ENCODE measurements at places on chromosomes 16 and 17. TPM values are rescaled to one million over a fixed set of nuclear protein-coding genes. Genes with fewer than 3 reads are reported as not detected.

DNA sequence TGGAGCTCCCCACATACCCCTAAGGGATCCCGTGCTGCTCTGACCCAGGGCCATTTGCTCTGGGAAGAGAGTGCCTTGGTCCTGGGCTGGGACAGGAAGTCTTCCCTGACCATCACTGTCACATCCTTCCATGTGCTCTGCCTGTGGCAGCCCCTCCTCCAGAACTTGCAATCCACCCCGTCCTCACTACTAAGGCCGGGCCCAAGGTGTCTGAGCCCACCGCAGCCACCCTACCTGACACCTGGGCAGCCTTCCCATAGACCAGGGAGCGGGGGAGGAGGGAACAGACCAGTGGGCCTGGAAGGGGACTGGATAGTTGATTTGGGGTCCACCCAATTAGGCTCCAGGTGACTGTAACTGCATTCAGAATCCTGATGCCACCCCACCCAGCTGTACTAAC is 117.5 kb upstream of the CRHR1 start:
- no peak for DNase-seq
- H3K36me3 ChIP-seq = no peaks in the 10 kb centered on the region
- H3K4me3 ChIP-seq = no peak overlapping the region
- no peaks in the 10 kb centered on the region for H3K4me1 ChIP-seq

DNA sequence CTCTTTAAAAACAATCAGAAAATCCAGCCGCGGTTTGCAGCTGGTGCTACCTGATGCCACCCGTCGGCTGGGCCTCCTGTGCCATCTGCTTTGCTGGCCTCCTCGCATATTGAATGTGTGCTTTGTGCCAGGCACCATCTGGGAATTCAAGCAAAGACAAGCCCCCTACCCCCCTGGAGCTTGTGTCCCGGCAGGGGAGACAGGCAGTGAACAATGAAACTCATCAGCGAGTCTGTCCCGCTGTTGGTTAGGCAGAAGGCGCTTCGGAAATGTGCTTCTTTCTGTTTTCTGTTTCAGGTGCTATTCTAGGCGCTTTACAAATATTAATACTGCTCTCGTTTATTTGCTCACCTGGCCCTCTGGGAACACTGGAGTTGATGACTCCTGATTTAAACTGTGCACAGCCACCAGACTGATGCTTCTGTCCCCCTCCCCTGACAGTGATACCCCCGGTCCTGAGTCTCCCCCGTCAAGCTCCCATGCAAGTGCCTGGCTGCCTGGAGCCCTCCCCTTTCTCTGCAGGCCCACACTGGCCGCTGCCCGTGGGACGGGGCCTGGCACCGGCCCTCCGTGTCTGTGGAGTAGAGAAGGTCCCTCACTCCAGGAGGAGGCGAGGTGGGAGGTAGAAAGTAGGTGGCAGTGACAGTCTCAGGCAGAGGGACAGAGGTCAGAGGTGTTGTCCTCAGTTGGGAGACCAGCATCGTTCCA is 126.1 kb upstream of the PLCG2 start:
- H3K4me1 ChIP-seq = no peaks in the 10 kb centered on the region
- DNase-seq = no peak
- no peak overlapping the region for H3K27ac ChIP-seq
- no peaks in the 10 kb centered on the region for H3K27me3 ChIP-seq
- H3K4me3 ChIP-seq = no peak overlapping the region

DNA sequence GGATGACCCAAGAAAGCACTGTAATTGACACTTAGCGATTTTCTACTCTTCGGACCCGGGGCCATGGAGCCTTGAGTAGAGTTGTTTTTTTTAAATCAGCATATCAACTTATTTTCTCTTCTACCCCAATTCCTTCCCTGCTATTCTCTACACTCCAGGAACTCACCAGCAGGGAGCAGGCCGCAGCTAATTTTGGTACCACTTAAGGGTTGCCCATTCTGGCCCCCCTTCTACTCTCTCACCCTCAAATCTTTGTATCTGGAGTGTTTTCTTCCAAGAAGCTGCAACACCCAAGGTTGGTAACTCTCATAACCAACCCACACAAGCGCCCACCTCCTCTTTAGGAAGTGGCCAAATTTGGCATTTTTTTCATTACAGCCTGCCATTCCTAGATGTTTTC is 5.5 kb upstream of the ERAL1 start:
- H3K4me1 ChIP-seq = peaks cover 11% of the 10 kb centered on the region
- H3K27ac ChIP-seq = no peak overlapping the region
- H3K4me3 ChIP-seq = no peak overlapping the region
- H3K36me3 ChIP-seq = no peaks in the 10 kb centered on the region

GRCh38 chr16:85752511-85753420 is 1.9 kb upstream of the C16orf74 start:
- H3K4me3 ChIP-seq = no peak overlapping the region
- no peak overlapping the region for H3K27ac ChIP-seq
- DNase-seq = no peak
- peaks cover 8% of the 10 kb centered on the region for H3K4me1 ChIP-seq
- H3K27me3 ChIP-seq = peaks cover 33% of the 10 kb centered on the region
- H3K36me3 ChIP-seq = no peaks in the 10 kb centered on the region

GRCh38 chr16:56743840-56744239 is 13.9 kb downstream of the NUP93 start:
- H3K27ac ChIP-seq = no peak overlapping the region
- no peaks in the 10 kb centered on the region for H3K27me3 ChIP-seq
- H3K4me1 ChIP-seq = peaks cover 10% of the 10 kb centered on the region
- no peak for DNase-seq

GRCh38 chr16:12674071-12674470 is 129.6 kb downstream of the CPPED1 start:
- H3K36me3 ChIP-seq = peaks cover 6% of the 10 kb centered on the region

- peaks cover 11% of the 10 kb centered on the region for H3K27me3 ChIP-seq
- no peak overlapping the region for H3K27ac ChIP-seq
- no peaks in the 10 kb centered on the region for H3K36me3 ChIP-seq
Observed at GRCh38 chr16:81431554-81432353, 12.9 kb upstream of the CMIP start.

Gene GRAP
- 39.2 TPM for total RNA-seq

Gene RGS11
- not detected for total RNA-seq

Gene GDPD1
- total RNA-seq = 2.5 TPM

Gene EME1
- 19.9 TPM for total RNA-seq

Data from activated CD4-positive, alpha-beta T cell treated with anti-CD3 and anti-CD28 coated beads, Interleukin-2, amount 10 ng/mL, durations not matched to agents 7 days and 5 days (primary cell).